Ovary (tissue), 10 donors: ENCODE measurements at places on chromosomes 6 and 20. TPM values are rescaled to one million over a fixed set of nuclear protein-coding genes. Genes with fewer than 3 reads are reported as not detected.

GRCh38 chr6:52515219-52515960 is 61.5 kb downstream of the TRAM2 start:
- H3K27ac ChIP-seq = peak overlapping the region; percentile 32
- H3K4me1 ChIP-seq = peaks cover 30% of the 10 kb centered on the region
- no peak for DNase-seq
- no peaks in the 10 kb centered on the region for H3K36me3 ChIP-seq
- no peaks in the 10 kb centered on the region for H3K27me3 ChIP-seq

DNA sequence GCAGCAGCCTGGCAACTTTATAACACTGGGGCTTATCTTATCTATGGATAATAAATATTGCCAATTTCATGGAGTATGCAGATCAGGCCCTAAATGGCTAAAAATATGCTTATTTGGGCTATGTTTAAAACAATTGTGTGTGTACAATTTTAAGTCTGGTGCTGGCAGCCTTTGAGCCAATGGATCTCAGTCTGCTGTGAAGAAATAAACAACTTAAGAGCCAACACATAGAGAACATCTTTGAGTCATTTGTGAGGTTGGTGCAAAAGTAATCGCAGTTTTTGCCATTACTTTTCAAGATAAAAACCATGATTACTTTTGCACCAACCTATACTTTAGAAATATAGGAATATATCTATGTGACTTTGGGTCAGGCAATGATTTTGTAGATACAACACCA is 129.1 kb upstream of the CARMIL1 start:
- DNase-seq = no peak
- peaks cover 2% of the 10 kb centered on the region for H3K4me1 ChIP-seq
- H3K36me3 ChIP-seq = no peaks in the 10 kb centered on the region
- H3K27ac ChIP-seq = no peak overlapping the region

The BACH2 gene
- total RNA-seq = 10.5 TPM

DNA sequence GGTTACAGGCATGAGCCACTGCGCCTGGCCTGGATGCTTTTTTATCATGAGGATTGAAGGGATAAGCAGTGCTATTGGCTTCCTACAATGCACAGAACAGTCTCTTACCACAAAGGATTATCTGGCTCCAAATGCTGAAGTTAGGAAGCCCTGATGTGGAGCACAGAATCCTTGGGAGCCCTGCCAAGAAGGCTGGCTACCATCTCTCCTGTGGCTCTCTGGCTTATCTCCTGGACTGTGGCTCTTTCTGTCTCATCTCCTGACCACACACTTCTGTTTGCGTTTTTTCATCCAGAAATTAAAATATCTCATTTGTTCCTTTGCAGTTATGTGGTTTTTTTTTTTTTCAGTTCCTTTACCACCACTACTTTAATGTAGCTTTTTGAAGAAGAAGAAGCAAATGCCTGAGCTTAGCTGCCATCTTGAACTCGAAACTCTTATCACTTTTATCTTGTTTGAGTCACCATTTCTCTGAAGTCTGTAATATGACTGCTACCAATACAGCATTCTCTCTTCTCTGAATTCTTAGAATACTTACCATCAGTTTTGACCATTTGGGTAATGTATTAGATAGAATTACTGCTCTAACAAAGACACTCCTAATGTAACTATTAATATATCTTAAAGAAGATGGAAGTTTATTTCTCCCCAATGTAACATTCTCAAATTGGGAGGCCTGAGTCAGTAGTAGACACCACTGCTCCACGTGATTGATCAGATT is 1044.7 kb downstream of the KIF16B start:
- no peaks in the 10 kb centered on the region for H3K4me1 ChIP-seq
- H3K27me3 ChIP-seq = no peaks in the 10 kb centered on the region
- H3K36me3 ChIP-seq = no peaks in the 10 kb centered on the region
- peak; percentile 71 for DNase-seq
- no peak overlapping the region for H3K4me3 ChIP-seq

The PAK5 gene
- 0.10 TPM for total RNA-seq
